Mucosa of descending colon (tissue), 3 donors: ENCODE measurements at places on chromosomes 4 and X.

DNA sequence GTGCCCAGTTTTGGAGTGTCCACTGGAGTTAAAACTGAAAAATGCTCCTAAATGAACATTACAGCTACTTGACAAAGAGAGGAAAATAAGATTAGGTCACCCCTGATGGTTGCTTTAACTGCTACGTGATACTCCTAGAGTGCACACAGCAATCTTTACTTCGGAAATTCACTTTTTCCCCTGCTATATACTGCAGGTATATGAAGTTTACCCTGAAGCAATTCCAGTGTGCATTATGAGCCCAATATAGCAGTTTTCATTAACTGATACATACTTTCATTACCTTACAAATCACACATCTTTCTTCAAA lies 773 bp upstream of the ZNF827 start:
- no peak for DNase-seq

DNA sequence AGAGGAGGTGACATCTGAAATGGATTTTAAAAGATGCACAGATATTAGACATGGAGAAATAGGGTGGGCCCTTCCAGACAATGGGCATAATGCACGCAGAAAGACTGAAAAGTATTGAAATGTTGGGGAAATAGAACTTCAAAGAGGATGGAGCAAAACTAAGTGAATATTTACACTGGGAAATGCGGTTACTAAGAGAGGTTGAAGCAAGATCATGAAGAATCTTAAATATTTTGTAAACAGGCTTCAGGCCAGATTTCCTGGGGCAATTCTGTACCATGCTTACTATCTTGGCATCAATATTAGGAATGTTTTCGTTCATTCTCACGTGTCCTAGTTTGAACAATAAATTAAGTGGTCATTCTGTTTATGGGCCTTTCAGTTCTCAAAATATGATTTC lies 216.3 kb downstream of the ADAMTS3 start:
- no peak for DNase-seq

- no peak for DNase-seq
These were observed 306.9 kb upstream of the FGF13 start for GRCh38 chrX:139018436-139018835.

DNA sequence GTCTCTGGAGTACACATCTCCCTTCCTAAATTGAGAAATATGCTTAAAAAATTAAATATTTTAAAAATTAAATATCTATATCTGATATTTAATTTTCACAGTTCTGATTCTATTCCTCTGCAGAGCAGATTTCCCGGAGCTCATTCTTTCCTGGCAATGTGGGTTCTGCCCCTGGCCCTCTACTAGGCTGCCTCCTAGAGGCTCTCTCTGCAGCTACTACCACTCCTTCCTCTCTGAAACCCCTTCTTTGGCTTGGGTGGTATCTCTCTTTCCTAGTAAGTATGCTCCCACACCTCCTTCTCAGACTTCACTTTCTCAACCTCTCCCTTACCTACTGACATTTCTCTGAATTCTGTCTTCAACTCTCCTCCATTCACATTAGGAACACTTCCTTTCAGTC lies 45.3 kb downstream of the RPGR start:
- no peak for DNase-seq

DNA sequence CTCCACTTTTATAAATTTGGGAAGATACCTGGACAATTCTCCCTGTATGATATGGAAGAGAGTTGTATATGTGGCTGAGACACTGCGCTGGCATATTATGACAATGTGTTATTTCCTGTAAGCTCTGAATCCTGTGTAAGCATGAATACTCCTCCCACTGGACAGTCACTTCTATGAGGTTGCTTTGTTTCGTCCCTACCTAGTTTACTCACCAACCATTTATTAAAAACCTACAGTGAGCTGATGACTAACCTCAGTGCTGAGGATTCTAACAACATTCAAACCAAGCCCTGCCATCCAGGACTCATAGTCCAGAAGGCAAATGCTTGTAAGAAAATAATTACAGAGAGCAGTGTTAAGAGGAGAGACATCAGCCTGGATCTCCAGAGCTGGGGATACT lies 1632.9 kb upstream of the TENM3 start:
- no peak for DNase-seq

GRCh38 chr4:99008051-99008450 lies 12.5 kb downstream of the METAP1 start:
- DNase-seq, result no peak
